ENCODE measurements at places on chromosomes 2 and 18. TPM values are rescaled to one million over a fixed set of nuclear protein-coding genes. Genes with fewer than 3 reads are reported as not detected.

Gene UGP2
- 273 TPM for total RNA-seq

Gene ASAP2
- total RNA-seq = 17.1 TPM

DNA sequence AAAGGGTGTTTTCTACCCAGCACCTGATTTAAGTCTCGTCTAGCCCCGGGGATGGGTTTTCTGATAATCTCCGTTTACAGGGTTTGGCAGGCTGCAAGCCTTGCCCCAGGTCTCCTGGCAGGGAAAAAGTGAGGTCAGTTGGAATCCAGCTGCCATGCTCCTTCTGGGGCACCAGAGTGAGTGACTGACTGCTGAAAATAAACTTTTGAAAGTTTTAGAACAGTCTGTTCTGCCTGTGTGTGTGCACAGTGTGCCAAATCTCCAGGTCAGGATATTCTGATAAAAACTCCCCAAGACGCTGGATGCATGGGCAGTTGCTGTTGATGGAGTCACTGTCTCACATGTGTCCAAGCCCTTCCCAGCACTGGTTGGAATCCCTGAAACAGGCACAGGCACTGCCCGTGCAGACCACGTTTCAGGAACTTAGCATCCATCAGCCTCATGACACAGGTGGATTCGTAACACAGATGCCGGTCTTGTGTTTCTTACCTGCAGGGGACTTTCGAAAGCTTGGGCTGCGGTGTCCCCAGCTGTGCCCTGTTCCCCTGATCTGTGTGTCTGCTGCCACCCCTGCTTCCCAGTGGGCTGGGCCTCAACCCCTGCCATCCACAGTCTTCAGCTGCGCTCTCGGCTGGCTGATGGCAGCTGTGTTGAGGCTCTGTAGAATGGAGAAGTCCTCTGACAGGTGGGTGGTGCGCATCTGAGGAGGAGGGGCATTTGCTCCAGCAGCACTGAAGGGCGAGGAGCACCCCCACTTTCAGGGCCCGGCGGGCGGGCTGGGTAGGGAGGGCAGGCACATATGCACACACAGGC, 65.0 kb downstream of the SH3RF3 start:
- DNase-seq = no peak
- H3K4me1 ChIP-seq = no peaks in the 10 kb centered on the region
- no peaks in the 10 kb centered on the region for H3K27me3 ChIP-seq
- no peaks in the 10 kb centered on the region for H3K36me3 ChIP-seq
- H3K27ac ChIP-seq = no peak overlapping the region
- no peak overlapping the region for H3K4me3 ChIP-seq

Gene C2orf15
- 10.0 TPM for total RNA-seq

GRCh38 chr2:222861411-222862105, 722 bp downstream of the ACSL3 start:
- H3K4me3 ChIP-seq = peak overlapping the region; percentile 96
- peaks cover 38% of the 10 kb centered on the region for H3K4me1 ChIP-seq
- H3K27me3 ChIP-seq = no peaks in the 10 kb centered on the region
- peak overlapping the region; percentile 99 for H3K27ac ChIP-seq
- no peaks in the 10 kb centered on the region for H3K36me3 ChIP-seq

GRCh38 chr2:64342195-64343099, 111.5 kb upstream of the LGALSL start:
- DNase-seq = no peak
- H3K27ac ChIP-seq = no peak overlapping the region
- no peaks in the 10 kb centered on the region for H3K36me3 ChIP-seq
- no peaks in the 10 kb centered on the region for H3K27me3 ChIP-seq
- H3K4me3 ChIP-seq = no peak overlapping the region
- peaks cover 6% of the 10 kb centered on the region for H3K4me1 ChIP-seq

GRCh38 chr2:238084761-238085160, 15.4 kb upstream of the ESPNL start:
- H3K4me1 ChIP-seq = no peaks in the 10 kb centered on the region
- H3K4me3 ChIP-seq = no peak overlapping the region
- H3K27me3 ChIP-seq = no peaks in the 10 kb centered on the region

DNA sequence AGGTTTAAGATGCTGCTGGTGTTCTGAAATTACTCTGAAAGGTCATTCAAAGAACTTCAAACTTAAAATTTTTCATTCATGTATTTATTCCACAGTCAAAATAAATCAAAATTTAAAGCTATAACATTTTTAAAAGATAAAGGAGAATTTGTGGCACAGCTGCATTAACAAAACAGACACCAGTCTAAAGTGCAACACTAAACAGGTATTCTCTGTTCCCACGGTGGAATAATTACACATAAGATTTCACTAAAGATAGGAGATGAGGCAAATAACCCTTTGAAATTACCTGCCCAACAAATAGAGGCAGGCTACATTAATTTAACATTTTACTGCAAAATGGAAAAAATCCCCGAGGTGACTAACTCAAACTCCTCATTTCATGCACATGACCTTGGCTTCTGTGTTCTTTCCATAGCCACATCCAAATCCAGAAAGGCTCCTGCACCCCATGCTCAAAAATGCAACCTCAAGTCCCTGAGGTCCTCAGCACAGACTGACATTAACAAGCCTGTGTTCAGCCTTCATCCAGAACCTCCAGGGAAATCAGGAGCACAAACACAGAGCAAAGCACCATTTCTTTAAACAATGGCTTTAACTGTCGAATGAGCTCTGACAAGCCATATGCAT, 10.5 kb downstream of the COX7A2L start:
- DNase-seq = no peak
- no peaks in the 10 kb centered on the region for H3K27me3 ChIP-seq
- H3K27ac ChIP-seq = no peak overlapping the region
- no peaks in the 10 kb centered on the region for H3K4me1 ChIP-seq

- peaks cover 11% of the 10 kb centered on the region for H3K4me1 ChIP-seq
- no peaks in the 10 kb centered on the region for H3K36me3 ChIP-seq
- no peaks in the 10 kb centered on the region for H3K27me3 ChIP-seq
- no peak overlapping the region for H3K4me3 ChIP-seq
- H3K27ac ChIP-seq = peak overlapping the region; percentile 69
Observed at GRCh38 chr18:50080316-50080715, 114.6 kb downstream of the MYO5B start.

Gene PSMA8
- not detected for total RNA-seq

DNA sequence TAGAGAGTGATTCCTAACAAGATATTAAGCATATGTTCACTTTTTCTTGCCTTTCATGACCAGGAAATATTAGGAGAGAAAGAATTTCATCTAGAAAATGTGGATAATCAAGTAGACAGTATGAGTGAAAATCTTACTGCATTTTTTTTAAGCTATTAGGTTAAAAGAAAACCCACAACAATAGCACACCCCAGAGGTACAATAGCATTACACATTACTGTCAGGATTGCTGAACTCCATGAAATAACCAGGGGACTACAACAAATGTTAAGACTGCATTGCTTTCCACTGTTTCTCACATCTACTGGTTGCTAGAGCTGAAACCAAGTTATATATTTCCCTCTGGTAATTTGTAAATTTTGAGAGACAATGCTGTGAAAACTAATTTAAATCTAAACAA, 33.7 kb downstream of the KLF7 start:
- no peak overlapping the region for H3K4me3 ChIP-seq
- H3K27me3 ChIP-seq = no peaks in the 10 kb centered on the region
- H3K36me3 ChIP-seq = no peaks in the 10 kb centered on the region

- peak overlapping the region; percentile 84 for H3K27ac ChIP-seq
- peak overlapping the region; percentile 96 for H3K4me3 ChIP-seq
- DNase-seq = no peak
- peaks cover 15% of the 10 kb centered on the region for H3K4me1 ChIP-seq
- no peaks in the 10 kb centered on the region for H3K27me3 ChIP-seq
- H3K36me3 ChIP-seq = no peaks in the 10 kb centered on the region
Observed at GRCh38 chr18:35041815-35042387, 688 bp downstream of the MAPRE2 start.

DNA sequence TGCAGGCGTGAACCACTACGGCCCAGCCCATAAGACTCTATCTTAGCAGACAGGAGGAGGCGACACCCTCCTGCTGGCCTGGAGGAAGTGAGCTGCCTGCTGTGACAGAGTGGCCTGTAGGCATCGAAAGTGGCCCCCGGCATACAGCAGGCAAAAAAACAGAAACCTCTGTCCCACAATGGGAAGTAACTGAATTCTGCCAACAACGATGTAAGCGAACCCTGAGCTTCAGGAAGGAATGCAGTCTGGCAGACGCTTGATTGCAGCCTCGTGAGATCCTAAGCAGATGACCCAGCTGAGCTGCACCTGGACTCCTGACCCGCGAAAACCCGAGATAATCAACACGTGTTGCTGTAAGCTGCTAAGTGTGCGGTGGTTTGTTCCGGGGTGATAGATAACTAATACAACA, 13.6 kb downstream of the MRO start:
- no peaks in the 10 kb centered on the region for H3K27me3 ChIP-seq
- no peaks in the 10 kb centered on the region for H3K36me3 ChIP-seq
- no peak overlapping the region for H3K4me3 ChIP-seq
- peaks cover 7% of the 10 kb centered on the region for H3K4me1 ChIP-seq
- H3K27ac ChIP-seq = peak overlapping the region; percentile 85

Gene DRC1
- total RNA-seq = not detected

DNA sequence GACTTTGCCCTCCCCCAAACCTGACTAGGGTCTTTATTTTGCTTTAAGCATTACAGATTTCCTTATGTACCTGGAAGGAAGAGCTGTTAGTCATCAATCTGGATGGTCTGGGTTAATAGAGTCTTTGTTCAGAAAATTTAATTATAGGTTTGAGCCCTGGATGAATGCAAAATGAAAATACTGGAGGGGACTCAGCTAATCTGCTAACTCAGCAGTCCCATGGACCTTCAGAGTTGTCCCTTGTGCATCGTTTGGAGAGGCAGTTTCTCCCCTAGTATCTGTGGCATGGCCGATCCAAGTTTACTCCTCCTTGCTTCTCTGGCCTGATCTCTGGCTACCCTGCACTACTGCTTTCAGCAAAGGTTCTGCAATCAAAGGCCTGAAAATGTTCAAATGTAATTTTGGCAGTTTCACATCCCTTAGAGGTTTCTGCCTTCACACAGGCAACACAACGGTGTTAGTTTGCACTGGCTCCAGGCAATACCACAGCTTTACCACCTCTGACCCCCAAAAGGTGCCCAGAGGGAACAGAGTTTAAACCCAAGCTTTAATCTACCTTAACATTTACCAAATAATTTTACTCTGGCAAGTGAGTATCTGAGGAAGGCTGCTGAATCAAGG, 134.3 kb downstream of the THADA start:
- no peaks in the 10 kb centered on the region for H3K36me3 ChIP-seq
- DNase-seq = no peak
- H3K4me1 ChIP-seq = peaks cover 29% of the 10 kb centered on the region
- H3K4me3 ChIP-seq = no peak overlapping the region
- H3K27ac ChIP-seq = no peak overlapping the region
- H3K27me3 ChIP-seq = no peaks in the 10 kb centered on the region

- no peak for DNase-seq
- H3K27me3 ChIP-seq = no peaks in the 10 kb centered on the region
- H3K27ac ChIP-seq = no peak overlapping the region
- H3K4me1 ChIP-seq = no peaks in the 10 kb centered on the region
- H3K4me3 ChIP-seq = no peak overlapping the region
Observed at GRCh38 chr2:83784947-83785346, 674.1 kb downstream of the SUCLG1 start.

- H3K36me3 ChIP-seq = no peaks in the 10 kb centered on the region
- no peak overlapping the region for H3K27ac ChIP-seq
- DNase-seq = peak; percentile 75
- no peaks in the 10 kb centered on the region for H3K4me1 ChIP-seq
- H3K27me3 ChIP-seq = no peaks in the 10 kb centered on the region
Observed at GRCh38 chr2:165016772-165017411, 61.6 kb upstream of the SLC38A11 start.

- H3K4me1 ChIP-seq = no peaks in the 10 kb centered on the region
- H3K27ac ChIP-seq = no peak overlapping the region
- no peak overlapping the region for H3K4me3 ChIP-seq
- no peaks in the 10 kb centered on the region for H3K27me3 ChIP-seq
- no peaks in the 10 kb centered on the region for H3K36me3 ChIP-seq
- DNase-seq = no peak
Observed at GRCh38 chr2:198873503-198874471, 584.0 kb downstream of the SATB2 start.

DNA sequence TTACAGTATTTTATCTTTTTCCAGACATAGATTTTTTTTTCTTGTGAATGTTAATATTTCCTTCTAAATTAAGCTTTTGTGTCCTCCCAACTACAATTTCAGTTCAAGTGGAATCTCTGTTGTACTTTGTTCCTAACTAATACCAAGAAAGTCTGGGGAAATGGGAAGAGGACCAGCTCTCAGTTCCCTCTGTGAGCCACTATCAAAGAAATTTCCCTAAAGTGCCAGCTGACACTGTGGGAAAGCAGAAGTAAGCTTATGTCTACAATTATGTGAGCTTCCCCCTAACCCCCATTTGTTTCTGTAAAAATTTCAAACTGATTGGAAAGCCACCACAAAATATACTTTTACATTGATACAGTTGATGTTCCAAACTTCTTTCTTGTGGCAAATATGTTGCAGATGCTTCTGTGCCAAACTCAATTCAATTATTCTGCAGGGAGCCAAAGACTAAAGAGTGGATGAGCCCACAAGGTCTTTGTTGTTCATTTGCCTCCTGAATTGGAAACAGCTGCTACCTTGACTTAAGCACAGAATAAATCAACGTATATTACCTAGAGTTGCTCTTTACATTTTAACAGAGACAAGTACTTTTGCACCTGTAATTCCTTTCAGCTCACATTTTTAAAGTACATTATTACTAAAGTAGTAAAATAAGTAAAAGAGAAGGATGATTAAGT, 306.6 kb downstream of the PTH2R start:
- no peaks in the 10 kb centered on the region for H3K27me3 ChIP-seq
- no peak for DNase-seq
- no peaks in the 10 kb centered on the region for H3K36me3 ChIP-seq
- no peaks in the 10 kb centered on the region for H3K4me1 ChIP-seq

GRCh38 chr18:54561706-54562267, 29.3 kb upstream of the DYNAP start:
- no peaks in the 10 kb centered on the region for H3K36me3 ChIP-seq
- H3K27ac ChIP-seq = no peak overlapping the region
- no peaks in the 10 kb centered on the region for H3K4me1 ChIP-seq
- no peaks in the 10 kb centered on the region for H3K27me3 ChIP-seq
- no peak overlapping the region for H3K4me3 ChIP-seq
- DNase-seq = no peak

DNA sequence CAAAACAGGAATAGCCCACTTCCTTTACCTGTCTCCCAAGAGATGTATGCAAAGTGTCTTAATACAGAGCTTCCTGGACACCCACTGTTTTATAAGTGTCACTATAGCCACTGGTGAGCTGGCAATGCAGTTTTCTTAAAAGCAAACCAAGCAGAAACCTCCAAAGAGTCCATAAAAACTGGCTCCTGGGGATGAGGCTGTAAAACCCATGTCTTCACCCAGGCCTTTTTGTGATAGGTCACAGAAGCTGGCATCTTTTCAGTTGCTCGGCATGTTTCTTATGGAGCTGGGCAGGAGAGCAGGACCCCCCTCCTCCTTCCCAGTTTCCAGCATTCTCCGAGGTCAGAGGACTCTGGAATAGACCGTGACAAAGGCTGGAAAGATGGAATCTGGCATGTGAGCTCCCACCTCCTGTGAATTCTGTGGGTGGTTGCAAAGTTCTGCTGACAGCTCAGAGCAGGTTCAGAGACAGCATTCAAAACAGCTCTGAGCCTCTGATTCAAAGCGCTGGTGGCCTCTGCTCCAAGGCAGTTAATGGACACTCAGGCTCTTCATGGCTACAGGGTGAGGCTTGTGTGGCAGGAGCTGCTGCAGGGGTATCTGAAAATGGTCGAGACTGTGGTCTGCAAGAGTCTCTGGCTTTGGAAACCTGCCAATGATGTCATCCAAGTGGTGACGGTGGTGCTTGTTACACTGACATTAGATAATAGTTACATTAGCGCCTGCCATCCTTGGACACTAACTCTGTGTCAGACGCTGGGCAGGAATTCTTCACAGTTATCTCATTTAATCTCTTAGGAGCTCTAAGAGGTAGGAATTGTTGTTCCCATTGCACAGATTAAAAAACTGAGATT, 283.4 kb downstream of the CLIP4 start:
- no peak overlapping the region for H3K27ac ChIP-seq
- no peak overlapping the region for H3K4me3 ChIP-seq
- H3K27me3 ChIP-seq = peaks cover 3% of the 10 kb centered on the region
- no peak for DNase-seq
- no peaks in the 10 kb centered on the region for H3K36me3 ChIP-seq

Gene MYO5B
- 41.9 TPM for total RNA-seq
